ENCODE measurements at places on chromosomes 4 and X.

DNA sequence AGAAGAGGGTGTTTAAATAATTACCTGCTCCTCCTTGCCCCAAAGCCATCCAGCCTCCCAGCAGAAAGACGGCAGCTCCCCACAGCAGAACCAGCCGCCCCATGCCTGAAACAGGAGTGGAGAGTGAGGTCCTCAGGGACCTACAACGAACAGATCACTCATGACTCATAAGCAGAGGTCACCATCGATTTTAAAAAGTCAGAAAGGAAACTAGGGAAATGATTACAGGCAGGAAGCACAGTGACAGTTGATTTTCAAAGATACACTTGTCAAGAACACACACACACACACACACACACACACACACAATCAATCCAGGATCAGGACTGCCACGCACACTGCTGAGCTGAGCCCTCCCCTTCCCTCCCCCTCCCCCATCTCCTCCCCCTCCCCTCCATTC, at the start of gene CRLF2:
CRLF2 (minus strand) TSS at position 118 of the 400 bp plus-strand sequence; CDS start at position 103, 15 bp downstream.
- no peak for DNase-seq

DNA sequence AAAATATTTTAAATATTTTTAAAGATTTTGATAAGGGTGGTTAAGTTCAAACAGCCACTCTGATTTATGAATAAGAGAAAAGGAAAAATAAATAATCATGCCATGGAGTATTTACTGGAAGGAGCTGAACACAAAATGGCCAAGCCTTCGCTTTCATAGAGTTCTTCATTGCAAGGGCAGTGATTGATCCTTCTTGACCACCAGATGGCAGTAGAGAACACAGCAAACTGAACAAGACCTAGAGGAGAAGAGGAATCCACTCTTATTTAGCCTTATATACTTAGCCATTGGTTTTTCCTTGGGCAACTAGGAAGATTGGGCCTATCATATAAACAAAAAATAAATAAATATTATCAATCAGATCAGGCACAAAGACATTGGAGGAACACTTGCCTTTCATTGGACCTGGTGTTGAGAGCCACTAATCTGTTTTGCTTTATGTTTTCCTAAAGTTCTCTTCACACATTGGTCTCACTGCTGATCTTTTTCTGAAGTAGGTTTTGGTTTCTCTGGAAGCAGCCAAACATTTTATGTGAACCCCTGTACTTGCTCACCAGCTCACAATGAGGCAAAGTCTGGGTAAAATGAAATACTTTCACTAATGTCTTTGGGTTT, 58.1 kb upstream of the PARM1 start:
- DNase-seq: peak; percentile 91

DNA sequence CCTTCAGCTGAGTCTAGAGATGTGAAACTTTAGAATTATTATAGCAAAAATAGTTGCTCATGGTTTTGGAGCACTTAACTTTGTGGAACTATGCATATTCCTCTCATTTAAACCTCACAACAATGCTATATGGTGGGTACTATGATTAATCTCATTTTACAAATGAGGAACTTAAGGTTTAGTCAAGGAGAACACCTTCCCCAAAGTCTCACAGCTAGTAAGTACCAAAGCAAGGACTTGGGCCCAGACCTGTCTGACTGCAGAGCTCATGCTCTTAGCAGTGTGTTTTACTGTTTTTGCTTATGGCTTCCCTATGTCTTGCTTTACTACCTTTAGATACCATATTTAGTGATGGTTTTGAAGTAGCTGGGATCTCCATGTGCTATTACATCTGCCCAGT, 5.1 kb downstream of the UBE2A start:
- no peak for DNase-seq

DNA sequence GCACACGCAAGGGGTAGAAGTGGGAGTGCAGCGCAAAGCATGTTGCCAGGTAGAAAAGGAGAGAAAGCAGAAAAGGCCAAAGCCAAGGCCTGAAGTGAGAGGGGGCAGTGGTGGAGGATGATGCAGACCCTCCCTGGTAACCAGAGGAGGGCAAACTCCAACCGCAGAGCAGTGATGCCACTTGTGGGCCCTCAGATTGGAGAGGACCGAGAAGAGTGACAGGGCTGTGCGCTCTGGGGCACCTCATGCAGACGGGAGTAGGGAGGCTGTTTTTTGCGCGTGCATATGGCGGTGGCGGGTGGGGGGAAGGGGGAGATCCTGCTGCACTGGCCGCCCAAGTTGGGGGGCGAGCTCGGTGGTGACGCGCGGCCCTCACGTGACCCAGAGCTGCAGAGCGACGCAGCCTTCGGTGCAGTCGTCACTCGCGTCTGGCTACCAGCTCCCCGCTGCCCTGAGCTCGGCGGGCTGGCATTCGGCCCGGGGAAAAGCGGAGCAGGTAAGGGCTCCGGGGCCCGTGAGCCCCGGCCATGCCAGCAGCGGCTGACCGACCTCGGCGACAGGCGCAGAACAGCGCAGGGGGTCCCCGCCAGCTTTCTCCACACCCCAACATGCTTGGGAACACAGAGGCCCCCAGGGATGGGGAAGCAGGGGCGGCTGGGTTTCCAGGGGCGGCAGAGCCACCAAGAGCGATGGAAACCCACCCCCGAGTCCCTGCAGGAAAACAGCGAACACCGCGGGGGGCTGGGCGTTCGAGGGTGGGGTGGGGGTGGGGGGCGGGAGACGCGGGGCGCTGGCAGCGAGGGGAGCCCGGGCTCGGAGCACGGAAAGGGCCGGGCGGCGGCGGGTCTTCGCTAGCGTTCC, at the start of gene BEX3:
BEX3 (plus strand) TSS at position 421 of the 861 bp plus-strand sequence. CDS start 984 bp downstream, outside the sequence.
- DNase-seq: peak; percentile 67

DNA sequence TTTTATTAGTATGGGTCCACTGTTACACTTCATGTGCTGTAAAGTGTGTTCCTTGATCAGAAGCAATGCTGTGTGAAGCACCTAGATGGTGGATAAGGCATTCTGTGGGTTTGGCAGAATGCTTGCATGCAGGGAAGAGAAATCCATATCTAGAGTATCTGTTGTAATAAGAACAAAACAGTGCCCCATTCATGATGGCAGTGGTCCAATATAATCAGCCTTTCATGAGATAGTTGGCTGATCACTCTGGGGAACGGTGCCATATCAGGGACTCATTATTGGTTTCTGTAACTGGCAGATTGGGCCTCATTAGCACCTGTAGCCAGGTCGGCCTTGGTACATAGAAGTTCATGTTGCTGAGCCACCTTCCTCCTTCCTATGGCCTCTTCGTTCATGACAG, 28.7 kb downstream of the STIM2 start:
- DNase-seq: no peak

DNA sequence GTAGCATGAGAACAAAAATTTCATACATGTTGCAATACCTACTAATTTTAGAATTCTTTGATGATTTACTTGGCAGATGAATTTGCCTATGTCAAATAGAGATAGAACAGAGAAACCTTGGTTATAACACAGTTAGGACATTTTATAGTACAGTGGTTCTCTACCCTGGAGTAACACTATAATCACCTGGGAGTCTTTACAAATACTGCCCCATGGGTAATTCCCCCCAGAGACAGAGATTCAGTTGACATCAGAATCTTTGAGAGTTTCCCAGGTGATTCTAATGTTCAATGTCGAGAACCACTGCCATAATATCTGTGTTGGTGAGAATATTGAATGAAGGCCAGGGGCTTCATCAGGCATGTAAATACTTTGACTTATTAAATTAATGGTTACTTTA, 401.3 kb upstream of the NDST4 start:
- DNase-seq: no peak

- DNase-seq: peak; percentile 18
These were observed 1.1 kb downstream of the RNF150 start for GRCh38 chr4:141132072-141132708.

DNA sequence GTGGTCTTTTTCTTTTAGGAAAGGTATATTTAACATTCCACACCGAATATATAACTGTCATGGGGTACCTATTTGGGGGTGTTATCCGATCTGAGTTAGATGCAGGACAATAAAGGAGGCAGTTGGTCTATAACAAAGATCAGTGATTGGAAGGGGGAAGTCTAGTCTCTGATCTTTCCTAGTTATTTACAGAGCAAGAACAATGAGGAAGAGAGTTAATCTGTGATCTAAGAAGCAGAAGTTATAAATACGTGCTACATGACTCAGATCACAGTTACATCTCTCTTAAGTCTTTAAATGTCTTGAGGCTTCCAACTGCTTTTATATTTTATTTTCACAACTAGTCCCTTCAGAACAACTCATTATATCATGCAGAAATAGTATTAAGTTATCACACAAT, 33.2 kb upstream of the ARMCX4 start:
- DNase-seq: peak; percentile 14

GRCh38 chr4:35175487-35175886, 1068.8 kb downstream of the ARAP2 start:
- DNase-seq: no peak

GRCh38 chrX:19857131-19857530, 30.3 kb downstream of the SH3KBP1 start:
- no peak for DNase-seq

DNA sequence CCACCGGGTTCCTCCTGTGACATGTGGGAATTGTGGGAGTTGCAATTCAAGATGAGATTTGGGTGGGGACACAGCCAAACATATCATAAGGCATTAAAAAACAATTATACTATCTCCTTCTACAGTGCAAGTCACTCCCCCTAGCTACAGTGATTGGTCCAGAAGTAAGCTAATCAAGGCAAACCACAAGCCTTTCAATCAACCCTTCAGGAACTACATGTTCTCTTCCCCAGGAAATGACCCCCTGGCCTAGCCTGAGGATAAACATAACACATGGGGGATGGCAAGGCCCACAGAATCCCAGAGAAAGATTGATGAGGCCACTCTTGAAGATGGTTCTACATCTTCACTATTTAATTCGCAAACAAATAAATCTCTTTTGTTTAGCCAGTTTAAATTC, 25.2 kb upstream of the FAM241A start:
- DNase-seq: peak; percentile 49

- no peak for DNase-seq
These were observed 19.2 kb downstream of the LNX1 start for GRCh38 chr4:53571936-53572599.

GRCh38 chr4:173821036-173821435, 291.0 kb upstream of the HAND2 start:
- DNase-seq: peak; percentile 11

GRCh38 chr4:165621983-165622382, 243.2 kb downstream of the CPE start:
- DNase-seq: peak; percentile 38

DNA sequence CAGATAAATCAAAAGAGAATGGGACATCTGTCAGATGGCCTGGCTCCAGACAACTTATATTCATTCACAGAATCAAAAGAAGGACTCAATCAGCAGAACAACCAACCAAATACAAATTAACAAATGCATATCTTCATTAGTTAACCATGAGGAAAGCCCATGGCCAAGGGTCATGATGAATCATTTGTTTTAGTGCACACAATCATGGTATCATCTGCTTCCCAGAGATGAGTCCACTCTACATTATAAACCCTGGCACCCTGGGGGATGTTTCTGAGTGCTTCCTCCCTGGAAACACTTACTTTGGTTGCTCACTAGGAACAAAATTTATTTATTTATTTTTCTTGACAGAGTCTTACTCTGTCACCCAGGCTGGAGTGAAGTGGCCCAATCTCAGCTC, 453.3 kb upstream of the HS3ST1 start:
- DNase-seq: no peak

GRCh38 chr4:169253113-169253671, 17.6 kb downstream of the SH3RF1 start:
- DNase-seq: peak; percentile 65

GRCh38 chrX:2707334-2707760, 16.3 kb downstream of the CD99 start:
- DNase-seq: peak; percentile 86

DNA sequence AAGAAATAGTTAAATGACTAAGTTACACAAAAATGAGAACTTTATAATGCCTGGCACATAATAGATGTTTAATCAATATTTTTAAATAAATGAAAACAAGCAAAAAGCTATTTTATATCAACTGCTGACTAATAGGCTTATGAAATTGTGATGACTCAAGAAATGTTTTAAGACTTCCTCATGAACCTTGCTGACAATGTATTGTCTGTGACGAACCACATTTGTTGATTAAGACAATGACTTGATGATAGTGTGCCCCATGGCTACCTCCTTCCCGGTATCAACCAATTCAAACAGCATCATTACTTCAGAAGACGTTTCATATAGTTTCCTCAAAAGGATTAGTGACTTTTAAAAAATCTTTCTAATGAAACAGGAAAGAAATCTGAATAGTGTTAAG, 7.9 kb downstream of the CXCL6 start:
- DNase-seq: peak; percentile 69

GRCh38 chrX:71917621-71918343, 7.1 kb downstream of the NHSL2 start:
- DNase-seq: peak; percentile 74

DNA sequence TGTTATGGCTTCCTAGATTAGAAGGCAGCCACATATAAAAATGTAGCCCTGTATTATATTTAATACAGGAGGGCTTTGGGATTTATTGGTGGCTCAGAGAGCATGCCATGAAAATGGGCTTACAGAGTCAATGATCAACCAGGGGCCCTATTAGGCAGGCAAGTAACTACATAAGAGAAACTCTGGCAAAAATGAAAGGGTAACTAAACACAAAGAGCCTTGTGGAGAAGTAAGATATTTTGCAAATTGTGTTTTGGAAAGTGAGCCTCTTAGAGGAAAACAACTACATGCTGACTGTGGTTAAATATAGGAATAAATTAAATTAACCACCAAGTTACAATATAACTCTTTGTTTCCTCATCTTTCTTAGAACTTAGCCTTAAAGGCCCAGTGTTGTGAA, 5.5 kb downstream of the SAT1 start:
- DNase-seq: no peak

- peak; percentile 46 for DNase-seq
These were observed 1.1 kb downstream of the XIAP start for GRCh38 chrX:123860983-123861382.

GRCh38 chr4:39613093-39613656, 25.5 kb downstream of the SMIM14 start:
- DNase-seq: peak; percentile 59

- no peak for DNase-seq
These were observed 51.3 kb downstream of the DTHD1 start for GRCh38 chr4:36332782-36333131.

- DNase-seq: no peak
These were observed 18.3 kb upstream of the IL21 start for GRCh38 chr4:122639181-122639580.

GRCh38 chr4:17758485-17758884, 22.9 kb downstream of the FAM184B start:
- no peak for DNase-seq

DNA sequence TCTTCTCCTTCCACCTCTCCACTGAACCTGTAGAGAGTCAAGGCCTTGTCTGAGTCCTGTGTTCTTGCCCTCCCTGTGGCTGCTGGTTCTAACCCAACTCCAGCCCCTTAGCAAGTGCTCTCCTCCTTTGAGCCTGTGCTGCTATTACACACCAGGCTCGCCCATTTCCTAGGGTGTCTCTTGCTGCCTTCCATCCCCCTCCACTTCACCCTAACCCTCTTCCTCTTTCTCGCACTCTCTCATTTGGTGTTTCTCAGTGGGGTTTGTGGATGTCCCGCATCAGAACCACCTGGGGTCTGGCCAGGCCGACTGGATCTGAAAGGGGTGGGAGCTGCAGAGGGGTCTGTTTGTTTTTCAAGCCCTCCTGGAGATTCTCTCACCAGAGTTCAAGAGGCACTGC, 156.7 kb downstream of the SPRY1 start:
- no peak for DNase-seq
